ENCODE measurements at places on chromosomes 16 and 17.

DNA sequence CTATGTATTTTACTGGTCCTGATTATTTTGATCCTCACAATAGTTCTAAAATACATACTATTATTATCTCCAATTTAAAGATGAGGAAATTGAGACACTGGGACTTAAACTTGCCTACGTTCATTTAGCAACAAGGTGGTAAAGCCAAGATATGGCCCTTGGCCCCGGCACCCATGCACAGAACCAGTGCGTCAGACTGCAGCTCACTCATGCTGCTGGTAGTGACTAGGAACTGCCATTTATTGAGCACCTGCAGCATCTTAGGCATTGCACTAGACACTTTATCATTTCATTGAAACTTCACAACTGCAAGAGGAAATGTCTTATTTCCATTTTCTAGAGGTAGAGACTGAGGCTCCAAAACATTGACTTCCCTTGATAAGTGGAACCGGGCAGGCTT lies 93.3 kb downstream of the RAB11FIP4 start:
- DNase-seq = no peak

DNA sequence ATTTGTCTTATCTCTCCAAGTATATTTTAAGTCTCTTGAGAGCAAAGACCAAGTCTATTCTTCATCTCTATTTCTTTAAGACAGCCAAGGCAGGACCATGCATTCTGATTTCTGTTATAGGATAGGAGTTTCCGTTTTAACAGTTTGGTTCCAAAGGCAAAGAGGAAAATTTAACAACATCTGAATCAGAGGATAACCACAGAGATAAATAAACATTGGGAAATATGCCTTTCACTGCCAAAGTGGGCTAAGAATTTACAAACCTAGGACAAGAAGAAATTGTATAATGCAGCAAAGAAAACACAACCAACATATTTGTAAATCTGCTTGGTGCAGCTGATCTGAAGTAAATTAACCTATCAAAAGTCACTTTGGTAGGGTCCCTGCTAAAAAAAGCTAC lies 37.7 kb downstream of the USP32 start:
- DNase-seq = no peak

GRCh38 chr16:57756424-57757325 lies 21.1 kb downstream of the KATNB1 start:
- no peak for DNase-seq

DNA sequence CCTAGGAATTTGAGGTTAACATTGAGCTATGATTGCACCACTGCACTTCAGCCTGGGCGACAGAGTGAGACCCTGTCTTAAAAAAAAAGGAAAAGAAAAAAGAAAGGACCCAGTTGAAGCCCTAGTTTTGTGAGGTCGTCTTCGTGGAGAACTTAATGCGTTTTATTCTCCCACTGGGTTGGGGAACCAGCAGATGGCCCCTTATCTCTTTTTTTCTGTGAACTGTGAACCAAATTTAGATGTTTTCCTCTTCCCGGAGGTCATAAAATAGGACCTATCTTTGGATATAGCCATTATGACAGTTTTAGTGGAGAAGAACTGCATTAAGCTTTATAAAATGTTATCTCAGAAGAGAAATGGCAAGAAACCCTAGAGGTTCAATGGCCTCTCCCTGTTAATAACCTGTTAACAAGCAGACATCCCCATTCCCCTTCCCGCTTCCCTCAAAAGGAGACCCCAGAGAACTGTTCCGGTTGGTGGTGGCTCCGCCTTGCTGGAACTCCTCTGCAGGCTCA lies 23.5 kb downstream of the KIAA0513 start:
- DNase-seq = no peak

DNA sequence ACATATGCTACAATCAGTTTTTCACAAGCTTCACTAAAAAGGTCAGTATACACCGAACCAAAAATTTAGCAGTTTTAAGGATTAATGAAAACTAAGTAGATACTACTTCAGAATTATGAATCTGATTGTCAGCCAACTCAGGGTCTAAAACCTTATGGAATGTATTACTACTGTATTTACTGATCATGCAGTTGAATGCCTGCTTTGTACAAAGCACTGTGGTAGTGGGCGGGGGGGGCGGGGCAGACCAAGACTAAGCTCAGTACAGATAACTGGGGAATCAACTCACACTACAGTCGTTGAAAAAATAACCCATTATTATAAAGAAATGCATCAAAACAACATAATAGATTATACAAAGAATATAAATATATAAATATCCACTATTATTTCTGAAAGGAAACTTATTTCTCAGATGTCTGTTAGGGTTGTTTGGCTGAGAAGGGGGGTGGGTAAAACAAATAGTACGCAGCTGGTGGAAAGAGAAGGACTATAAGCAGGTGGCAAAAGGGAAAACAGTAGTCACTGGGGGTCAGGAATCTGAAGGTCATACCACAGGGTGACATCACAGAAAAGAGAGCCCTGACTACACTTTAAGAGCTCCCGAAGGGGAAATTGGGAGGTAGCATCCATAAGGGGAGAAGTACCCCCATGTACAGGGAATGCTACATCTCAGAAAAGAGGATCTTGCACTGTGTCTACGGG lies 109.4 kb upstream of the AXIN2 start:
- no peak for DNase-seq
